ENCODE measurements at places on chromosomes 1 and 21. TPM values are rescaled to one million over a fixed set of nuclear protein-coding genes. Genes with fewer than 3 reads are reported as not detected.

Gene RNU1-4
- total RNA-seq: under 0.01 TPM

Gene PAQR6
- total RNA-seq: 0.30 TPM

Gene EIF3I
- 421 TPM for total RNA-seq

Gene PTPN7
- total RNA-seq: not detected

Data from hair follicular keratinocyte (primary cell).